Mesothelial cell of epicardium (in vitro differentiated cells): ENCODE measurements at places on chromosomes 7 and 10.

- H3K4me3 ChIP-seq: no peak overlapping the region
- H3K36me3 ChIP-seq: no peaks in the 10 kb centered on the region
- H3K27me3 ChIP-seq: no peaks in the 10 kb centered on the region
- no peak for DNase-seq
- H3K4me1 ChIP-seq: no peaks in the 10 kb centered on the region
Observed at GRCh38 chr7:147197006-147197405, 1080.4 kb downstream of the CNTNAP2 start.

DNA sequence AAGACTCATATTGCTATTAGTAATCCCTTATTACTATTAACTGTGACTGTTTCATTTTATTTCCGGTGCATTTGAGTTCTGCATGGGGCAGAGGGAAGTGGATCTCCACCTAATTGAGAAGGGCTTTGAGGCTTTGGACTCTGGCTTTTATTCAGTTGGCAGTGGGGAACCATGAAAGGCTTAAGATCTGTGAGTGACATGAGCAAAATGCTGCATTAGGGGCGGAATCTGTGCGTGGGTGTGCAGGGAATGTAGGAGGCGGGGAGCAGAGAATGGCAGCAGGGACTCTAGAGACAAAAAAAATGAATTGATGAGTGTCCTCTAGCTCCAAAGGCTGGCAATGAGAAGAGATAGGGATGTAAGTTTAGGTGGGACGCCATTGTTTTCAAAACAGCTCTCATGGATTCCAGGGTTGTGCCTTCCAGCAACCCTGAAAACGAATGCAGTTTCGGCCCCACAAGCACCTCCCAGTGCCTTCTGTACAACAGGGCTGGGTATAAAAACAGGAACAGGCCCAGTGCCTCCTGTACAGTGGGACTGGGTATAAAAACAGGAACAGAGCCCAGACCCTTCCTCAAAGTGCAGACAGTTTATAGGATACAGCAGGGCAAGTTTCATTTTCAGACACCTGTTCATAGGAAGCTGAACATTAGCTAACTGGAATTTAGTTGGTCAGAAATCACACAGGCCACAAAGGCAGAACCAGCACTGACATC lies 663.3 kb upstream of the FOXK1 start:
- H3K27ac ChIP-seq: no peak overlapping the region
- H3K36me3 ChIP-seq: peaks cover 36% of the 10 kb centered on the region
- DNase-seq: no peak
- H3K27me3 ChIP-seq: no peaks in the 10 kb centered on the region
- H3K4me1 ChIP-seq: peaks cover 13% of the 10 kb centered on the region
- H3K4me3 ChIP-seq: no peak overlapping the region

DNA sequence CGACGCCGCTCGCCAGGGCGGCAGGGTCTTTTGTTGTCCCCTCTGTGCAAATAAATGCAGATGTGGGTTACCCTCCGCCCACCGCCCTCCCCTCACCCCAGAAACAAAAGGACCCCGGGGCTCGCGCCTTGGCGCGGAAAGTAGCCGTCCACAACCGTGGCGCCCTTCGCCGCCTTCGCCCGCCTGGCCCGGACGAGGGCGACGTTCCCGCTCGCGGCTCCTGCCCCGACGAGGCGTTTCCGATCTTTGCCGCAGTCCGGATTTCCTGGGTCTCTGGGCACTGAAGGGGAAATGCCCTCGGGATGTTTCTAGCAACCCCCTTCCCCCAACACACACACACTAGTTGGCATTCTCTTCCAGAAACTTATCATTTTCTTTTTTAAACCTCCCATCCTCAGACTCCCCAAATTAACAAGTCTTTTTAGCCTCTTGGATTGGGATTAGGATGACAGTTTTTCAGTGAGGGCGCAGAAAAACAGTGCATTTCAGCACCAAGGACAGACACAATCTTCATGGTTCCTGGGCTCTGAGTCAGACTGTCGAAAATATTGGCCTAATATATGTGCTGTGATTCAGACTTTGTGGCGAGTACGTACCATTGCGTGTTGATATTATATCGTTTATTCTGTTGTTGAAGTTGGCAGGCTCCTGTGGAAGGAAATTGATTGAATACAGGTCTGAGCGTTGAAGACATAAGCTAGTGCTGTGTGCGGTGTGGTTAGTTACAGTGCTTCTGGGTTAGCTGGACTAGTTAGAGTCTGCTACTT lies 771 bp downstream of the PHYHIPL start:
- no peak overlapping the region for H3K27ac ChIP-seq
- H3K4me1 ChIP-seq: peaks cover 10% of the 10 kb centered on the region
- H3K27me3 ChIP-seq: peaks cover 40% of the 10 kb centered on the region
- H3K4me3 ChIP-seq: peak overlapping the region; percentile 75

DNA sequence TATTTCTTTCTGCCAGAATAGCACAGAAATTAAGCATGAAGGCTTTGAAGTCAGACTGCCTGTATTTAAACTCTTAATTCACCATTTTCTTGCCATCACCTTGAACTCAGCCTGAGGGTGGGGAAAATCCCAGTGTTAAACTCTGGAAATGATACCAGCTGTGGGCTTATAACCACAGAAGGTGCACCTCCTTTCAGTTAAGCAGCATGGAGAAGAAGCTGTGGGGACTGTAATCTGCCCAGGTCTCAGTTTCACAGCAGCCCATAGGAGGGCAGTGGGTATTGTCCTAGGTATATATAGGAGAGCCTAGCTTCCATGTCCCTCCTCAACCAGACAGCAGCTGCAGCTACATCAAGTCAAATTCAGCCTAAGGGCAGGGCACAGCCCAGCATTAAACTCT lies 241.6 kb downstream of the HPSE2 start:
- no peak overlapping the region for H3K4me3 ChIP-seq
- no peak for DNase-seq
- no peaks in the 10 kb centered on the region for H3K4me1 ChIP-seq
- H3K27ac ChIP-seq: no peak overlapping the region

- H3K27ac ChIP-seq: no peak overlapping the region
- no peak overlapping the region for H3K4me3 ChIP-seq
- DNase-seq: no peak
- peaks cover 22% of the 10 kb centered on the region for H3K4me1 ChIP-seq
Observed at GRCh38 chr10:121501796-121502195, 96.4 kb downstream of the FGFR2 start.
